ENCODE measurements at places on chromosomes 13 and 19. TPM values are rescaled to one million over a fixed set of nuclear protein-coding genes. Genes with fewer than 3 reads are reported as not detected.

Gene C19orf85
- not detected for total RNA-seq

Gene DCUN1D2
- 6.7 TPM for total RNA-seq

Gene OR4F17
- total RNA-seq, result not detected

Gene UBE2L5
- not detected for total RNA-seq

Gene CRLF1
- total RNA-seq, result 1.3 TPM

Gene RFX1
- total RNA-seq, result 5.0 TPM

Gene NECTIN2
- 117 TPM for total RNA-seq

Gene MCEMP1
- total RNA-seq, result not detected

Gene IL27RA
- total RNA-seq, result 2.2 TPM

Gene KIR2DL3
- not detected for total RNA-seq

Gene NLRP5
- not detected for total RNA-seq

Gene HRC
- not detected for total RNA-seq

Gene SYT5
- total RNA-seq, result not detected

Gene ZNF813
- 2.4 TPM for total RNA-seq

Gene ANGPTL4
- total RNA-seq, result 0.59 TPM

Gene SHISA7
- total RNA-seq, result not detected

Gene LIM2
- not detected for total RNA-seq
